ENCODE measurements at places on chromosomes 5 and 9. TPM values are rescaled to one million over a fixed set of nuclear protein-coding genes. Genes with fewer than 3 reads are reported as not detected.

The FREM1 gene
- total RNA-seq = not detected

The IQGAP2 gene
- 0.59 TPM for total RNA-seq

The C9orf50 gene
- total RNA-seq = not detected

GRCh38 chr5:14143841-14144585 lies 871 bp downstream of the TRIO start:
- no peak for DNase-seq
- H3K36me3 ChIP-seq = no peaks in the 10 kb centered on the region
- peaks cover 45% of the 10 kb centered on the region for H3K4me1 ChIP-seq
- H3K27ac ChIP-seq = peak overlapping the region; percentile 95

- H3K36me3 ChIP-seq = no peaks in the 10 kb centered on the region
- no peaks in the 10 kb centered on the region for H3K27me3 ChIP-seq
- H3K4me1 ChIP-seq = no peaks in the 10 kb centered on the region
- no peak overlapping the region for H3K4me3 ChIP-seq
- H3K27ac ChIP-seq = no peak overlapping the region
- DNase-seq = no peak
These were observed 231.0 kb upstream of the ADAMTS16 start for GRCh38 chr5:4909086-4909485.

GRCh38 chr5:132054031-132054696 lies 6.3 kb upstream of the IL3 start:
- H3K4me3 ChIP-seq = no peak overlapping the region
- H3K27ac ChIP-seq = no peak overlapping the region
- no peaks in the 10 kb centered on the region for H3K36me3 ChIP-seq

GRCh38 chr5:145446412-145446811 lies 388.7 kb downstream of the PRELID2 start:
- no peak overlapping the region for H3K4me3 ChIP-seq
- H3K36me3 ChIP-seq = no peaks in the 10 kb centered on the region
- no peak overlapping the region for H3K27ac ChIP-seq
- no peaks in the 10 kb centered on the region for H3K4me1 ChIP-seq
- no peaks in the 10 kb centered on the region for H3K27me3 ChIP-seq
- DNase-seq = no peak

DNA sequence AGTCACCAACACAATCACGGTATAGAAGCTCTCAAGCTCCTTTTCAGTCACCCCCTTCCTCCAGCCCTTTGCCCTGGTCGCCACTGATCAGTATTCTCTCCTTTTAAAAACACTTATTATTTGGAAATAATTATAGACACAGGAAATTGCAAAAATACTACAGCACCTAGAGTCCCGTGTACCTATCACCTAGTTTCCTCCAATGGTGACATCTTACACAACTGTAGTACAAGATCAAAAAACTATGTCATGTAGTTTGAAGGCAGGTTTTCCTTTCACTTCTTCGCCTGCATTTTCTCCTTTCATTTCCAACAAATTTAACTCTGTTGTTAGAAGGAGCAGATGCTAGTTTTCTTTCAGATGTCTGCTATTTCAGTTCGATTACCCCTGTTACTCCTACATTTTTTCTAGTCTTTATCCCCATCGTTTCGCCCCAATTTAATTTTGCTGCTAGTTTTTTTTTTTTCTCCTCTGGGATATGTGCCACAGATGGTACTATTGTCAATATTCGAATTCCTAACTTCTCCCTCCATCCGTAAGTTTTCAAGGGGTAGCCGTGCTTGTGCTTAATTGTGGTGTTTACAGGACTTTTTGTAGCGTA lies 612 bp upstream of the ATG10 start:
- H3K4me3 ChIP-seq = peak overlapping the region; percentile 82
- H3K27ac ChIP-seq = peak overlapping the region; percentile 98
- no peaks in the 10 kb centered on the region for H3K36me3 ChIP-seq

GRCh38 chr5:5700549-5700948 lies 278.1 kb downstream of the ICE1 start:
- H3K4me1 ChIP-seq = no peaks in the 10 kb centered on the region
- H3K36me3 ChIP-seq = no peaks in the 10 kb centered on the region
- DNase-seq = no peak
- H3K4me3 ChIP-seq = no peak overlapping the region
- no peak overlapping the region for H3K27ac ChIP-seq
- no peaks in the 10 kb centered on the region for H3K27me3 ChIP-seq

DNA sequence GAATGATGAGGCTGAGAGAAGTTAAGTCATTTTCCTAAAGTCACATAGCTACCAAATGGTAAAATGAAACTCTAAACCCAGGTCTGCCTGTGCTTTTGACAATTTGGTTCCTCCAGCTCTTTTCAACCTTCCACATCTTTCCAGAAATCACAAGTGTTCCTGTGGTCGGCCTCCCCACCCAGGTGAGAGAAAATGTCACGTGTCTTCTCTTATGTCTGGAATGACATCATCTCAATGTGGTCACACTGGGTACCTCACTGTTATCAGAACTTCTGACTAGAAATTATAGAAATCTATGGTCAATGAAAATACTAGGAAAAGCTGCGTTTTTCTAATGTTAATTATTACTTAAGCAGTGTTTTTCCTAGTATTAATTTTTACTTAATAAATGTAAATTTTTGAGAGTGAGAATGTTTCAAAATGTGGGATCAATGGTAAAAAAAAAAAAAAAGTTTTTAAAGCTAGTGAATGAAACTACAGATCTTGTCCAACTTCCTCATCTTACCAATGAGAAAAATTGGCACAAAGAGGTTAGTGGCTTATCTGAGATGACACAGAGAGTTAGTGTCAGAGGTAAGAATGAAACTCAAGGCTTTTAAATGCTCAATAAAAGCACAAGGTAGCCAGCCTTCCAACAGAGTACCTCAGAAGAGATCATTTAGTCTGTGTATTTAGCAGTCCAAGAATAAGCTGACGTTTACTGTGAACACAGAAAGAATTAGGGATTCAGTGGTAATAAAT lies 228.7 kb upstream of the NR4A3 start:
- no peaks in the 10 kb centered on the region for H3K4me1 ChIP-seq
- H3K4me3 ChIP-seq = no peak overlapping the region
- H3K27me3 ChIP-seq = no peaks in the 10 kb centered on the region
- no peak overlapping the region for H3K27ac ChIP-seq
- H3K36me3 ChIP-seq = no peaks in the 10 kb centered on the region

DNA sequence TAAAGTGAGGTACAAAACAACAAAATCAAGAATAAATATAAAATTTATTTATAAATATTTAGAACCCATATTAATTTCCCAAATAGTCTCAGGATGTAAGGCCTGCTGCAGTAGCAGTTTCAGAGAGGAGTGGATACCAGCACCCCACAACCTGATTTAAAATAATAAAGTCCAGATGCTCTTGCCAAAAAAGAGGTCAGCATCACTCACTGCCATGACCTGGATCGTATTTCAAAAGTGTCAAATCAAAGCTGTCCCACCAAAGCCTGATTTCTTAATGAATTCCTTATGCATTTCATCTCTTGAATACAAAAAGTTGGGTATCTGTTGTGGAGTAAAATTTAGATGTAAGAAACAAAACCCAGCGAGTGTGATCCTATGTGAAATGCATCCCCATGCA lies 58.0 kb upstream of the ROR2 start:
- H3K27ac ChIP-seq = no peak overlapping the region
- no peaks in the 10 kb centered on the region for H3K36me3 ChIP-seq
- H3K27me3 ChIP-seq = no peaks in the 10 kb centered on the region
- H3K4me1 ChIP-seq = no peaks in the 10 kb centered on the region
- H3K4me3 ChIP-seq = no peak overlapping the region

- H3K27me3 ChIP-seq = no peaks in the 10 kb centered on the region
- DNase-seq = no peak
- H3K36me3 ChIP-seq = no peaks in the 10 kb centered on the region
These were observed 53.5 kb upstream of the GRIN3A start for GRCh38 chr9:101791938-101792337.
